ENCODE measurements at places on chromosomes 1 and 21.

DNA sequence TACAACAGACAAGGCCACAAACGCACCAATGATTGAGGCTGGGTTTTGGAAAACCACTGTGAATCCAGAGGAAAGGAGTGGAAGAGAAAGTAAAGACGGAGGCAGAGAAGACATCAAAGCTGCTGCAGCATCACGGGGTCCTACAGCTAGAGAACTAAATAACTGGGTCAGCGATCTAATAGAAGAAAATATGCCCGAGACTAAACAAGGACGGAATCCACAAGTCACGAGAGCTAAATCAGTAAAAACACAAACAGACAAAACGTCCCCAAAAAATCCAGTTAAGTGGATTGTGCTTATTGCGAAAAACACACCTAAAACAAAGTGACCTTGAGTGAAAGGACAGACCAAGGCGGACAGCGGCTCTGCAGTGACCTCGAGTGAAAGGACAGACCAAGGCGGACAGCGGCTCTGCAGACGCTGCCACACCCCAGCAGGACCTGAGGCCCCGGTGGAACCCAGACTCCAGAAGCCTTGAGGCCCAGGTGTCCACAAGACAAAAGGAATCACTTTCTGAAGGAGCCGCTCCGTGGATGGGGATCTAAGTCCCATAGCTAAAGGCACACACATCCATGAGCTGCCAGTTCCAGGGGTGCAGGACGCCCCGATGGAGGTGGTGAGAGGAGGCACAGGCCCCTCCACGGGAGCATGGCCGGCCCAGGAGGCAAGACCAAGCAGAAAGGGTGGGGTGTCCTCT lies 6.0 kb downstream of the FTCD start:
- no peak for DNase-seq

DNA sequence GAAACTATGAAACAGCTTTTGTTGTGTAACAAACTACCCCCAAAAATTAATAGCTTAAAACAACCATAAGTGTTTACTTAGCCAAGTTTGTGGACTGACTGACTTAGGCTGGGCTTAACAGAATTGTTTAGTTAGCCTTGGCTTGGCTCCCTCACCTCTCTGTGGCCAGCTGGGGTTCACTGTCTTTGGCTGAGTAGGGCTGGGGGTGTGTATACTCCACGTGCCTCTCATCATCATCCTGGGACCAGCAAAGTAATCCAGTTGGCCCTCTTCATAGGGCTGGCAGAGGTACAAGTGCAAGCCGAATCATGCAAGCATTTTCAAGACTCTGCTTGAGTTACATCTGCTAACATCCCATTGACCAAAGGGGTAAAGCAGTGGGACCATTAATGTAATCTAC lies 252.3 kb downstream of the BRINP2 start:
- no peak for DNase-seq

- no peak for DNase-seq
These were observed 15.2 kb downstream of the GADD45A start for GRCh38 chr1:67700220-67700619.

- no peak for DNase-seq
These were observed 108.2 kb downstream of the DIRAS3 start for GRCh38 chr1:67942274-67942673.

- no peak for DNase-seq
These were observed 676 bp upstream of the PADI2 start for GRCh38 chr1:17119773-17120480.

DNA sequence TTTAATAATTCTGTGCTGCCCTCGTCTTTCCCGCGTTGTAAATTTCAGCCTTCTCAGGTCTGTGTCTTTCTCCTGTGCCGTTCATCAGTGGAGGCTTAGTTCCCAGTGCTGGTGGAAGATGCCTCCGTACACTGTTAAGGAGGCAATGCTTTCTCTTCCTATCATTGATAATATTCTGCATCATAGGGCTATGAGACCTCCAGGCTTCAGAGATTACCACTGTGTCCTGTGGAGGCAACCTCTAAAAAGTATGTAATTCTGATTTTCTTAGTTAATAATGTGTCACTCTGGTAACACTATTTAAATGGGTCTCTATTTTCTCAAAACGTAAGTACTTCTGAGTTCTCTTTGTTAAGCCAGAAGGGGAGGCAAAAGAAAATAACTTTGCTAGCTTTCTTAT lies 538.3 kb downstream of the SMYD3 start:
- DNase-seq, result no peak

DNA sequence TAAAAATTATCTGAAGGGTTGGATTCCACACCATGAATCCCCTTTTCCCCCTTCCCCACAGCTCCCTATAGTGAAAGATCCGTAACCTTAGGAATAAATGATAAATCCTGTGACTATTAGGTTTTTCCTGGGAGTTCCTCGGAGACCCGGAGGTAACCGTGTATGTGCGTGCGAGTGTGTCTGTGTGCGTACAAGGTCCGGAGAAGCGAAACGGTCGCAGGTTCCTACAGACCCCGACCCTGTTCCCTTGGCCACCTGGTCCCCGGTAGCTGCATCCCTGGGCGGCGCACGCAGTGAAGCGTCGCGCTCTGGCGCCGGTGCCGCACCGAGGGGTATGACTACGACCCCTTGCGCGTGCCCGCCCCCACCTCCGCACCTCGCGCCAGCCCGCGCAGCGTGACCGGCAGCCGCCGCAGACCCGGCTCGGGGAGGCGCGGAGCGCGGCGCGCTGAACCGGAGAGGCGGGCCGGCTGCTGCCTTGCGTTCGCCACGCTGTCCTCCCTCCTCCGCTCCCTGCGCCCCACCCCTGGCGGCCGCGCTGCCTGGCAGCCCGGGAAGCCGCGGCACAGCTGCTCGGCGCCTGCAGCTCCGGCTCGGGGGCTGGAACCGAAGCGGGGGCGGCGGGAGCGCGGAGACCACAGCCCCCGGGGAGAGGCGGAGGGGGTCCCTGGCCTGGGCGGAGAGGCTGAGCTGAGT lies at the start of gene AK5:
TSS of gene AK5 (plus strand) at position 529 of the 696 bp plus-strand sequence. CDS start 295 bp downstream, outside the sequence.
- DNase-seq, result peak; percentile 67

- DNase-seq, result no peak
These were observed 165.6 kb downstream of the PLPP3 start for GRCh38 chr1:56413671-56414199.

DNA sequence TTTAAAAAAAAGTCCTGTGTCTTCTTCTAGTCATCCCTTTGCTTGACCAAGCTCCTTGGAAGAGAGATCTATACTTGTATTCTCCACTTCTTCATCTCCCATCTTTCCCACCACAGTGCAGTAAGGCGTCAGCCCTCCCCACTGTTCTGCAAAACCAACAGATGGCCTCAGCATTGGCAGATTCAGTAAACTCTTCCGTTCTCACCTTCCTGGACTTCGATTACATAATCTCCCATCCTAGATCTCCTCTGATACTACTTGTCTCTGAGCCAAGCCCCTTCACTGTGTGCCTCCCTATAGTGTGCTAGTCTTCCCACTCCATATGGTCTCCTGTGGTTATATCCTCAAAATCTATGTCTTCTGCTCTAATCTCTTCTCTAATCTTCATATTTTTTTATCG lies 1.6 kb upstream of the COLGALT2 start:
- no peak for DNase-seq

All from fibroblast of lung (primary cell).